ENCODE measurements at places on chromosomes 12 and 14.

DNA sequence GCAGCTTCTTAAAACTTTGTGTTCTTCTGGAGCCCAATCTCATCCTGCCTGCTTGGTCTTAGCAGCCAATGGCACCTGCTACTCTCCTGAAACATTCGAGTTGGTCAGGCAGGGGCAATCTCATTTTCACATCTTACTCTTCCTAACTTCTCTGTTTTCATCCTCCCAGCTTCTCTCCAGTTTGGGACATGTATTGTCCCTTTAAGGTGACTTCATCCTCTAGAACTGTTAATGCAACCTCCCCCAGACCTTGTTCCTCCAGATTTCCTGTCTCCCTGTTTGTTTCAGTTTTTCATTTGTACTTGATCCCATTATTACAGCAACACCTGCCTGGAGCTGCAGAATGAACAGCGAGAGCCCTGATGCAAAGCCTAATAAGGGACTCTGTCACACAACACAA, 31.3 kb downstream of the SERPINA11 start:
- no peak for DNase-seq

DNA sequence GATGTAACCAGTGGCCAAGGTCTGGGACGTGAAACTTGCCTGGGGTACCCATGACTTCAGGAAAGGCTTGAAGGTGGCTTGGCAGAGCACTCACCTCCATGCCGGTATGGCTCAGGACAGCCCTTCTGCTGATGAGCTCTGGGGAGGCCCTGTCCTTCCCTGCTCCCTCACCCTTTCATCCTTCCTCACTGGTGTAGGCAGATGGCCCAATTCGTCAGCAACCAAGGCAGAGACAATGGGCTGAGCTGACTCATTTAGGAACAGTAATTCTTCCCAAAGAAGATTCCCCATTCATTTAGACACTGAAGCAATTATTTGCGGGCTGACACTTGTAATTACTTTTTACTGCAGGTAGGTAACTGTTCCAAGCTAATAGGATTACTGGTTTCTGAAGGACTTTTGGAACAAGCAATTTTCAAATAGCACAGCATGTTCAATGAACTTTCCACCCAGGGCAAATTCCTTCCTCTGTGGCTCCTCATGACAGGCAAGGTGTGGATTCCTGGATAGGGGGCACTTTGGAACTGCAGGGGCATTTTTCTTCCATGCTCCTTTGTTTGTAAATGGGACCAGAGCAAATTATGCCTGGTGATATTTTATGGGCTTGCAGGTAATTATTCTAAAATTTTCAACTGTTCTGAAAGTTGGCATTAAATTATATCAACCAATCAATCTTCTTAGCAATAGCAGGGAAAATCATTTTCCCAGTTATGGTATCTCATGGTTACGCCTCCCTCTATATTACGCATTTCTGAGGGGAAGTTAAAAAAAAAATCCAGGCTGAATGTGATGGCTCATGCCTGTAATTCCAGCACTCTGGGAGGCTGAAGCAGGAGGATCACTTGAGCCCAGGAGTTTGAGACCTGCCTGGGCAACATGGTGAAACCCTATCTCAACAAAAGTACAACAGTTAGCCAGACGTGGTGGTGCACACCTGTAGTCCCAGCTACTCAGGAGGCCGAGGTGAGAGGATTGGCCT, 24.1 kb upstream of the NRDE2 start:
- no peak for DNase-seq

- DNase-seq: peak; percentile 91
Measured at GRCh38 chr12:2877047-2877952, at the start of the genes FOXM1 and RHNO1. FOXM1 (minus strand) TSS chr12:2877174; CDS start chr12:2874478, 2,696 bp downstream. RHNO1 (plus strand) TSS chr12:2877223; CDS start chr12:2885367, 8,144 bp downstream.

DNA sequence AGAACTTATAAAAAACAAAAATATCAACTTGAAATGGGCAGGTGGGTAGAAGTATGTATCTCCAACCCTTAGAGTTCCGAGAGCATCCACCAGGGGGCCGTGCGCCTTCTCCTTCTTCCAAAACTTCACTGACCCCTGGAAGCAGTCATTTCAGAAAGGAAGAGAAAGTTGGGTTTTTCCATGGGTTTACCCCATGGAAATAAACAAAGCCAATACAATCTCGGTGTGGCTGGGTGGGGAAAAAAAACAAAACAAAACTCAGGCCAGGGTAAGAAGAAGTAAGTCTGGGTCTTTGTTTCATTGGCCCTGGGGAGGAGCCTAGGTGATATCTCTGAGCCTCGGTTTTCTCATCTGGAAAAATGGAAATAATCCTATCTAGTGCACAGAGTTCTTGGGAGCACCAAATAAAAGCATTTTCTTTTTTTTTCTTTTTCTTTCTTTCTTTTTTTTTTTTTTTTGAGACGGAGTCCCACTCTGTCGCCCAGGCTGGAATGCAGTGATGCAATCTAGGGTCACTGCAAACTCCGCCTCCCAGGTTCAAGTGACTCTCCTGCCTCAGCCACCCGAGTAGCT, 33.6 kb upstream of the HNF1A start:
- DNase-seq: peak; percentile 67

DNA sequence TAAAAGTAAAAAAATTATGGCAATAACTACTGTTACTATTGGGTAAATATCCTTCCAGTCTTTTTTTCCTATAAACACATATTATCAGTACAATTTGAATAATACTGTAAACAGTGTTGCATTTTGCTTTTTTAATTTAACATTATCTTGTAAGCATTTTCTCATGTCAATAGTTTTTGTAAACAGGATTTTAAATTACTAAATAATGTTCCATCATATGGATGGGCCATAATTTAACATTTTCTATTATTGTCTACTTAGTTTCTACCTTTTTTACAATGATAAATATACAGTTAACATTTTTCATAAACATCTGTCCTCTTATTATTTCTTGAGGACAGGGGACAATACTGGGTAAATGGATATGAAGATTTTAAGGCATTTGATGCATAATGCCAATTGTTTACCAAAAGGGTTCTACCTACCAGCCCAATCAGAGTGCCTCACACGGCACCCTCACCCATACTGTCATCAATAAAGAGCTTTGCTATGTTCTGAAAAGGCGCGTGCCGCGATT, 759 bp upstream of the ACVR1B start:
- DNase-seq: no peak

- DNase-seq: no peak
Measured at GRCh38 chr12:119624966-119625365, 31.4 kb downstream of the TMEM233 start.

Measured in activated CD4-positive, alpha-beta T cell treated with anti-CD3 and anti-CD28 coated beads, Interleukin-2, Interleukin-4, amounts not matched to agents 100 ng/mL and 50 ng/mL, durations not matched to agents 16 hours and 8 hours (primary cell).